ENCODE measurements at places on chromosomes 6 and 20. TPM values are rescaled to one million over a fixed set of nuclear protein-coding genes. Genes with fewer than 3 reads are reported as not detected.

Gene SEMG1
- total RNA-seq = not detected

Gene DEFB118
- not detected for total RNA-seq

Gene TDRD6
- 0.46 TPM for total RNA-seq

Gene GTPBP2
- 30.9 TPM for total RNA-seq

Measured in diencephalon (tissue), 1 donor.